ENCODE measurements at places on chromosomes 2 and 18.

GRCh38 chr2:109066501-109066900, 62.5 kb upstream of the SH3RF3 start:
- DNase-seq: no peak

DNA sequence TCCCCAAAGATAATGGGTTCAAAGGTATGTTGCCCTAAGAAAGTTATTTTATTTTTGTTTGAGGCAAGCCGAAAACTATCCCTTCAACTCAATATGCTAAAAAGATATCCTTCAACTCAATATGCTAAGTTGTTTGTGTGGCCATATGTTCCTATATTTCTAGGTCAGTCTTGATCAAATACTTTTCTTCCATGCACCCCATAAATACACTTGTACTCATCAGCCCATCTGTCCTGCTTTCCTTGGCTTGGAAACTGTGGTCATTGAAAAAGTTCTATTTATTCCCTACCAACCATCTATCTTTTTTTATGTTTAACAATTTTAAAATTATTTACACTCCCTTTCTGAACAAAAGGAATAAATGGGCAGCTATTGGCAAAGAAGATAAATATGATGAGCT, 447.7 kb downstream of the NRXN1 start:
- DNase-seq: no peak

DNA sequence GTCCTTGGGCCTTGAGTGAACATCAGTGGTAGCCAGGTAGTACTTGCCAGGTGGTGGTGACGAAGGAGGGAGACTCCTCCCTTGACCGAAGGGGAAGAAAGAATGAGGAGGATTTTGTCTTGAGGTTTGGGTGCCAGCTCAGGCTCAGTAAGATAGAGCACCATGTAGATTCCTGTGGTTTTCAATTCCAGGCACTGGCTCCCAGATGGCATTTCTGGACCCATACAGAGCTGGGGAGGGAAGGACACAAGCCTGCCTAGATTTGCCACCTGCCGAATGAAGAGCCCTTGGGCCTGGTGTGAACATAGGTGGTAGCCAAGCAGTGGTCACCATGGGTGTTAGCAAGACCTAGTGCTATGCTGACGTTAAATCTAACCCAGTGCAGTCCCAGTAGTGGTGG, 108.8 kb upstream of the UBE2E3 start:
- no peak for DNase-seq

DNA sequence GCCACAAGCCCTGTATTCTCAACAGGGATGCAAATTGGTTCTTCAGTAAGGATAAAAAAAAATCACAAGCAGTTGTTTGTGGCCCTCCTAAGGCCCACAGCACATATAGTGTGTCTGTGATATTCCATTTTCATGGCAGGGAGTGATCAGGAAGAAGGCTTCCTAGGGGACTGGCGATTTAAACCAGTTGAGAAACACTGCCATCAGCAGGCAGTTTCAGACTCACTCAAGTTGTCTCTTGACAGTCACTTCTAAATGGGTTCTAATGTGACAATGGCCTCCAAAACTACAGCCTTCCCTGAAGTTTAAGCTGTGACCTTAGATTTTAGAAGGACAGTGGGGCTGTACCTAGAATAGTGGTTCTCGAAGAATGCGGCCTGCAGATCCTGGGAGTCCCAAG, 6.0 kb downstream of the CIAO1 start:
- no peak for DNase-seq

- DNase-seq: no peak
These were observed 22.6 kb upstream of the CXXC1 start for GRCh38 chr18:50310080-50310479.

DNA sequence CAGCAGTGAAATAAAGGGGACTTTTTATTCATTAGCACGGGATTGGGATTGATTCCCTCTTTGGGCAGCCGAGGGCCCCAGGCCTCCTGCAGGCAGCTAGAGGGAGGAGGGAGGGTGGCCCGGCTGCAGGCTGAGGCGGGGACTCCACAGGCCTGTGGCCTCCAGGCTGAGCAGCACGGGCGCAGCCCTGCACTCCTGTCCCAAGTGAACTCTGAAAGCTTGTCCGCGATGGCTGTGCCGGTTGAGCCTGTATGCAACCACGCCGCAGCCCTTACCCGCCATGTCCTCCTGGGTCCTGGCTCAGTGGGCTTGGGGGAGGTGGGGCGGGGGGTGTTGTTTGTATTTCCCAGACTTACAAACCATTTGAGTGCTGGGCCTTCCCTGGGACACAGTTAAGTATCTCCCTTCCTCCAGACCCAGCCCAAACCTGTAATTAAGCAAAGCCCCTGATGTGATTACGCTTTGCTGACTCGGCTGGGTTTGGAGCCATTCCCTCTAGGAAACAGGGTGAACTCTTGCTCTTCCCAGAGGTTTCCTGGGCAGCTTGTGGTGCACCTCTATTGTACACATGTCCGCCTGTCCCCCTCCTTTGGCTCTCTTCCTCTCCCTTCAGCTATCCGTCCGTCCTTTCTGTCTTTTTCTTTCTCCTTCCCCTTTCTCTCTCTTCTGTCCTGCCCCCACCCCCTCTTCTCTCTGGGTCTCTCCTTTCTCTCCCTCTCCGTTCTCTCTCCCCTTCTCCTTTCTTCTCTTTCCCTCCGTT, 5.3 kb downstream of the GLI2 start:
- no peak for DNase-seq

DNA sequence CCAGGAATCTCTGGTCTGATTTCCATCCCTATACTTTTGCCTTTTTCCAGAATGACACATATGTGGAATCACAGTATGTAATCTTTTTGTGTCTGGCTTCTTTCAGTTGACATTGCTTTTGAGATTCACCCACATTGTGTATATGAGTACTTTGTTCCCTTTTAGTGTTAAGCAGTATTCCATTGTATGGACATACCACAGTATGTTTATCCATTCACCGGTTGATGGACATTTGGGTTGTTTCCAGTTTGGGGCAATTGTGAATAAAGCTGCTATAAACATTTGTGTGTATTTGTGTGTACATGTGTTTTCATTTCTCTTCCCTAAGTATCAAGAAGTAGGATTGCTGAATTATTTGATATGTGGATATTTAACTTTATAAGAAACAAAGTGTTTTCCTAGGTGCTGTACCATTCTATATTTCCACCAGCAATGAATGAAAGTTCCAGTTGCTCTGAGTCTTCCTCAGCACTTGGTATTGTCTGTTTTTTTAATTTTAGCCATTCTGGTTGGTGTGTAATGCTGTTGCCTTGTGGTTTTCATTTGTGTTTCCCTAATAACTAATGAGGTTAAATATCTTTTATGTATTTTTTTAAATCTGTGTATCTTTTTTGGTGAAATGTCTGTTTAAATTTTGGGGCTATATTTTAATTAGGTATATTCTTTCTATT, 203.5 kb upstream of the HAAO start:
- DNase-seq: no peak

DNA sequence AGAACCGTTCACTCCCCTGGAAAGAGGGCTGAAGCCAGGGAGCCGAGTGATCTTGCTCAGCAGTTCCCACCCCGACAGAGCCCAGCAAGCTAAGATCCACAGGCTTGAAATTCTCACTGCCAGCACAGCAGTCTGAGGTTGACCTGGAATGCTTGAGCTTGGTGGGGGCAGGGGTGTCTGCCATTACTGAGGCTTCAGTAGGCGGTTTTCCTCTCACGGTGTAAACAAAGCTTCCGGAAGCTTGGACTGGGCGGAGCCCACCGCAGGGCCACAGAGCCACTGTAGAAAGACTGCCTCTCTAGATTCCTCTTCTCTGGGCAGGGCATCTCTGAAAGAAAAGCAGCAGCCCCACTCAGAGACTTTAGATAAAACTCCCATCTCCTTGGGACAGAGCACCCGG, 180.8 kb downstream of the WDR7 start:
- DNase-seq: no peak

DNA sequence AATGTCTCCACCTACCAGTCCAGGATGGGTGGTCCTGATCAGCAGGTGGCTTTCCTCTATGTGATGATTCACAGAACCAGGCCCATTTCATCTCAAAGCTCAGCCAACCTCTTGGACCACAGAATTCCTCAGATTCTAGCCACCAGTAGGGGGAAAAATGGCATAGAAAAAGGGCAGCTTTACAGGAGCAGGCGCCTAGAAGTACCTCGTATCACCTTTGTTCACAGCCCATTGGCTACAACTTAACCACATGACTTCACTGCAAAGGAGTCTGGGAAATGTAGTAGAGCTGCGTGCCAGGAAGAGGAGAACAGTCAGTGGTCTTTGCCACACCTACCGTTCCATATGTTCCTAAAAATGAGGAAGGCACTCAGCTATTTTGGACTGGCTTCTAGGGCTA, 62.8 kb upstream of the DTNA start:
- no peak for DNase-seq

- no peak for DNase-seq
These were observed 2.2 kb downstream of the CD226 start for GRCh38 chr18:69945220-69946114.

DNA sequence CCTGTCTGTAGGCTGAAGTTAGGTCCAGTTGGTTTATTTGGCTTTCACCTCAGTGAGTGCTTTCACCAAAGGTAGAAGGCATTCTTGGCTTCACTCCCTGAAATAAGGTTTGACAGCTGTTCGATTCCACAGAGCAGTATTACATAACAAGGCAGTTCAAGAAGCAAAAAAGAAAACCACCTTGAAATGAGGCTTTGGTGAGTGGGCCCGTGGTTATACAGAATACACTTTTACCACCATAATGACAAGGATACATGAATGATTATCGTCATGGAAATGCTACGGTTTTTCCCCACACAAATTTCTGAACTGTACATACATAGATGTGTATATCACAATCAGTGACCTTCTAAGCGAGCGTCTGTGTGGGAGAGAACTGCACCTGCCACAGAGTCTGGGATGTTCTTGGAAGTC, 80.0 kb upstream of the CHRNA1 start:
- no peak for DNase-seq

DNA sequence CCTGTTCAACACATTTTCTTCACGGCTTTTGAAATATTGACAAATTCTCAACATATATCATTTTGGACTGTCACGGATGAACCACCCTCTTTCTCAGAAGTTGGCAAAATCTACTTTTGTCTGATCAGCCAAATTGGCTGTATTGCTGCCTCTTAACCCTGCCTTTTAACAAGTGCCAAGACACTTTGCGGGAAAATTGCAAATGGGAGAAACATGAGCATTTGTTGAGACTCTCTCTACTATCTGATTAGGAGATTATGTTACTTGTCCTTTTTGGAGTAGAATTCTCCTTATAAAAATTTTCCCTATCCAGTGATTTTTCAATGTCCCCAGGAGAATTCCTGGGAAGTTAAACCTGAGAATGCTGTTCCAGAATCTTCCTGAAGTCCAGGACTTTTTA, 256.2 kb upstream of the ZSWIM2 start:
- no peak for DNase-seq

DNA sequence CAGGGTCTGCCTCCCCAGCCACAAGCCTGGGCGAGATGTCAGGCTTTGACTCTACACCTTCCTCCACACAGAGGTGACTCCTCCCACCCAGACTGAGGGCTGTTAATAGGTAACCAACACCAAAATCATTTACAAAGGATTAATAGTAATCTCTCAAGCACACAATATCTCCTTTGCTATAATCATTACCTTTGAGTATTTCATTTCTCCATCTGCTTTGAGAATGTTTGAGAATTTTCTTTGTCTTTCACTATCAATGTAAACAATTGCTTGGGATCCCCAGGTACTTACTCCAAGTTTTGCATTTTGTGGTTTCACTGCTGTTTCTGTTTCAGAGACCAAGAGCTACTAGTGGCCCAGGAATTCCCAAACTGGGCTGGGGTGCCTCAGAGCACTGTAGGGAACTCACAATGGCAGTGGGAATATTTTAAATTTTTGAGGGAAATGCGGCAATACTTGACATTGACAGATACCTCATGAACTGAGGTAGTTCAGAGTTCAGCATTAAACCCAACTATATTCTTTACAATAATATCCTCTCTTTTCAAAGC, 166.4 kb upstream of the MGAT5 start:
- no peak for DNase-seq

DNA sequence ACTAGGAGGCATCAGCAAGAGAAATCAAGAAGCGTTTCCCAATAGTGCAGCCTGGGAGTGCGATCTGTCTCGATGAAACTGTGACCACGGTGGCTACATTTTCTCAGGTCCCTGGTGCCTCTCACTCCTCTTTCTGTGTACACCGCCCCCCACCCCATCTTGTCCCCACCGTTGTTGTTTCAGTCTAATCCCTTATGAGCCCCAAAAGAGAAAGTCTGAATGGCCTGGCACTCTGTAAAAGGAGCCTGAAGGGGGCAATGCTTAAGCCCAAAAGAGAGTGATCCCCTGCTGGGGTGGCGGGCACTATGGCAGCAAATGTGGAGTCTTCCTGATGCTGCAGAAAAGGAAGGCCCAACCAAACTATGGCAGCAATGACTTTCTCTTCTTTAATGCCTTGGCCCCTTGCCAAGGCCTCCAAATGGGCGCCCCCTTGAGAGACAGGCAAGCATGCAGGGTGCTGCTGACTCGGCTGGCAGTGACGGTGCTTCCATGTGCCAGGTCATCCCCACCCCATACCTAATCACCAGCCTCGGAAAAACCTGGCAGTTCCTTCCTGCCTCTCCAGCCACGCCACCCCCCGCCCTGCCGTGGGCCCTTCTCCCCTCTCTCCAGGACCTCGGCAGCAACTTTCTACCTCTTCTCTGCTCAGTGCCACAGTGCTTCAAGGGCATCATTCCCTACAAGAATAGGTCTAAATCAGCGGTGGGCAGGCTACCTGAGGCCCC, 123.0 kb downstream of the CYP26B1 start:
- DNase-seq: no peak

GRCh38 chr18:47847635-47848034, 82.8 kb downstream of the SMAD2 start:
- no peak for DNase-seq

GRCh38 chr2:191411472-191411871, 166.3 kb downstream of the MYO1B start:
- no peak for DNase-seq

GRCh38 chr2:127407661-127408003, 10.6 kb upstream of the PROC start:
- DNase-seq: no peak

- DNase-seq: no peak
These were observed 7.6 kb upstream of the PLB1 start for GRCh38 chr2:28488083-28488830.

- DNase-seq: no peak
These were observed 98.1 kb downstream of the ANTXR1 start for GRCh38 chr2:69111076-69111475.

DNA sequence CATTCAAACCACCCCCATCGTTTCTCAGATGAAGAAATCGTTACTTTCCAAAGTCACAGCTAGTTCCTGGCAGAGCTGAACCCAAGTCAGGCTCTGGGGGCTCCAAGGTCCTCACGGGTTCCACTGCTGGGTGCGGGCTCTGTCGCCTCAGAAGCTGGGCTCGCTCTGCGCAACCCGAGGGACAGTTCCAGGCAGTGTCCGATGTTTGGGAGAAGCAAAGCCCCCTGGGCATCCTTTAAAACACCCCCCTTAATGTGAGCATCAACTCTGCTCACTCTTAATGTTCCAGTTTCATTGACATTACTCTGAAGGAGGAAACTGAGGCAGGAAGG, 796 bp downstream of the AOX1 start:
- DNase-seq: no peak

GRCh38 chr2:187842978-187843847, 289.0 kb upstream of the TFPI start:
- DNase-seq: peak; percentile 55

GRCh38 chr2:47631792-47632398, 151.1 kb upstream of the MSH6 start:
- DNase-seq: peak; percentile 97

Data from AG08395 (cell line).